ENCODE measurements at places on chromosomes 3 and 15.

- peak; percentile 14 for DNase-seq
Observed at GRCh38 chr15:83837945-83838571, 184.1 kb downstream of the ADAMTSL3 start.

- DNase-seq, result no peak
Observed at GRCh38 chr3:160748231-160748630, 7.8 kb upstream of the PPM1L start.

DNA sequence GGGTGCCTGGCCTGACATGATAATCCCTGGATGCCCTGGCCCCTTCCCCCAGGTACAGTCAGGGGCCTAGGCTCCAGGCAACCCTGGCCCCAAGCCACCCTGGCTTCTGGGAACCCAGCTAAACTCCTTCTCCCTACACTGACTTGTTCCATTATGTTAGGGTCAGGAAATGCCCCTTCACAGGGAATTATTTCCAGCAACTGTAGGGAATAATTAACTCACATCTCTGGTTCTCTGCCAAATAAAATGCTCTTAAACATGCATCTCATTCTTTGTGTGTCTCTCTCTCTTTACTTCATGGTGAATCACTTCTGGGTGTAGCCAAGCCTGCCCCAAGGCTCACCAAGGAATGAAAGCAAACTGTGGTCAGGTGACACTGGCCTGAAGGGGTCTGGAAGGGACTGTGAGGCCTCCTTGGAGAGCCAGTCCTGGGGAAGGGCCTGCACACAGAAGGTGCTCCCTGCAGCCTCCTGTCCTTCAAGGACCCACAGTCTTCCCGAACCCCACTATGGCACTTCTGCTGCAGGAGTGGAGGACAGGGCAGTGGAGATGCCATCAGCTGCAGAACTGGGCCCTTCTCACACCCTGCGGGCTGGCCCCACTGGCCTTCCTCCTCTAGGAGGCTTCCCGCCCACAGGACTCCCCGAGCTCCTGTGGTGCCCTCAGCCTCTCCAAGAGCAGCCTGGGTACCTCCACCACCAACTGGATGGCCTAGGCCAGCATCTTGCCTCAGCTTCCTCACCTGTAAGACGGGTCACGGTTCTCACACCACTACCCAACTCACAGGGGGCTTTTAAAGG, 17.6 kb downstream of the TKT start:
- DNase-seq, result no peak

GRCh38 chr3:141699897-141700296, 38.2 kb upstream of the RNF7 start:
- DNase-seq, result no peak

- no peak for DNase-seq
Observed at GRCh38 chr3:160929595-160929994, 173.6 kb downstream of the PPM1L start.

DNA sequence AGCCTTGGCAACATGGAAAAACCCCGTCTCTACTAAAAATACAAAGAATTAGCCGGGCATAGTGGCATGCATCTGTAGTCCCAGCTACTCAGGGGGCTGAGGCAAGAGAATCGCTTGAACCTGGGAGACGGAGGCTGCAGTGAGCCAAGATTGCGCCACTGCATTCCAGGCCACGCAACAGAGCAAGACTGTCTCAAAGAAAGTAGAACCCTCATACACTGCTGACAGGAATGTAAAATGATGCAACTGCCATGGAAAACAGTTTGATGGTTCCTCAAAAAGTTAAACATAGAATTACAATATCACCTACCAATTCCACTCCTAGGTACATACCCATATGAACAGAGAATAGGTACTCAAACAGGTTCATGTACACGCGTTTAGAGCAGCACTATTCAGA, 158.9 kb downstream of the TBC1D5 start:
- no peak for DNase-seq

- no peak for DNase-seq
Observed at GRCh38 chr3:152719264-152719663, 115.7 kb upstream of the P2RY1 start.

- no peak for DNase-seq
Observed at GRCh38 chr3:173622166-173622565, 224.6 kb downstream of the NLGN1 start.

DNA sequence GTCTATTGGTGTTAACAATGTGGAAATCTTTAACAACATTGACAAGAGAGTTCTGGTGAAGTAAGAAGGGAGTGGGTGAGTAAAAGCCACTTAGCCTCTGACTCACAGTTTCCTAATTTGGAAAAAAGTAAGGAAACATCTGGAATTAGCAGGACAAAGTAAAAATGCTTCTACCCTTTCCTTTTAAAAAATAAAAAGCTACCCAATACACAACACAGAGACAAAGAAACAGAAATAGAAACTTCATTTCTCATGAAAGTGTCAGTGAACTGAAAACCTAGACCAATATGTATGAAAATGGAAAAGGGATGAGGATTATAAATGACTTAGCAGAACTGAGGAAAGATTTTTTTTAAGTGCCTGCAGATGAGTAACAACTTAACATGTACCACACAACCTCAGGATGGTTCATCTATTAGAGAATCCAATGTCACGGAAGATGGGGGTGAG, 65.4 kb downstream of the SSR3 start:
- no peak for DNase-seq

- DNase-seq, result no peak
Observed at GRCh38 chr15:65334586-65335231, 30.2 kb downstream of the RNU5B-1 start.

GRCh38 chr15:49242820-49243219, 72.8 kb downstream of the GALK2 start:
- DNase-seq, result no peak

DNA sequence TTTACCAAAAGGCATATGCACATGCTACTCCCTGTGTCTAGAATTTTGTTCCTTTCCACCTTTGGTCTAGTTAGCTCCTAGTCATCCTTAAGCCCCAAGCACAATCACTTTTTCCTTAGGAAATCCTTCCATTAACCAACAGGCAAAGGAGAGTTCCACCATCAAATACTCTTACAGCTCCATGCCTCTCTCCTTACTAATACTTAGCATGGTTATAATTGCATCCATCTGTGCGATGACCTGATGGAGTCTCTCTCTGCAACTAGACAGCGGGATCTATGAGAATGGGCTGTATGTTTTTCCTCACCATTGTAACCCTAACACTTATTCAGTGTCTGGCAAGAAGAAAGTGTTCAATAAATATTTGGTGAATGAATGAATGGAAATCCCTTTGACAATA, 69.3 kb upstream of the SMAD3 start:
- no peak for DNase-seq

DNA sequence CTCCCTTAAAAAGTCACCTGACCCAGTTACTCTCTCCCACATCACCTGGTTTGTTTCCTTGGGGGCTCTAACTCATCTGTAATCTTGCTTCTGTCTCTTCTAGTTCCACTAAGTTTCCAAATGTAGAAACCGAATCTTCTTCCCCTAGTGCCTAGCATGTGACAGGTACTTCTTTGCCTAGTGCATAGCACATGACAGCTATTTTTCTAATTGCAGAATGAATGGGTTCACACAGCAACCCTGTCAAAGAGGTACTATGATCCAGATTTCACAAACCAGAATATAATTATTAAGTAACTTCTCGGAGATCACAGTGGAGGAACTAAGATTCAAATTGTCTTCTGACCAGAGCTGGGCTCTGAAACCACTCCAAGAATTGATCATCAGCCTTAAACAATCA, 7.4 kb downstream of the DPH3 start:
- no peak for DNase-seq

GRCh38 chr15:50068016-50068415, 51.0 kb downstream of the ATP8B4 start:
- DNase-seq, result no peak

DNA sequence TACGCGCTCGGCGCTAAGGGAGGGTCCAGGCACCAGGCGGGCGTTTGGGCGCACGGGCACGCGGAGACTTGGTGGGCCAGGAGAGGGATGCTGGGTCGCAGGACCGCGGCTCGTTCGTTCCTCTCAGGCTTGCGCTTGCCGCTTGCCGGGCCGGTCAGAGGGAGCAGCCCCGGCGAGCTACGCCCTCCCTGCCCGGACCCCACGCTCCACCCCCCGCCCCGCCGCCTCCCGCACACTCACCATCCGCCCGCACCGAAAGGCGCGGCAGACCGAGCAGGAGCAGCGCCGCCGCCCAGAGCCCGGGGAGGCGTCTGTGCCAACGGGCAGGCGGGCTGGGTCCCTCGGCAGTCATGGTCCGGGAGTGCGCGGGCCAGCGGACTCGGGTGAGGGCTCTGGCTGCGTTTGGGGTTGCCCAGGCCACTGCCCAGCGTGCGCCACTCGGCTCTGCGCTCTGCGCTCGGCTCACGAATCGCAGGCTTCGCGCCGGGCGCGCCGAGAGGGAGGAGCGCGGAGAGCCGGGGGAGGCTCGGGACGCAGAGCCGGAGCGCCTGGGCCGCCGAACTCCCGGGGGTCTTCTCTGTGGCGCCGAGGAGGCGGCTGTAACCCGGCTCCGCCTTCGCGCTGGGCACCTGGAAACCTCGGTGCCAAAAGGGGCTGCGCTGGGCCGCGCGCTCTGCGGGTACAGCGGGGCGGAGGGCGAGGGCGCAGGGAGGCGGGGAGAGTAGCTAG, at the start of gene SUSD5:
Gene SUSD5 (minus strand): TSS at position 365 of the 729 bp plus-strand sequence. CDS start 13 bp downstream, at position 352.
- DNase-seq, result no peak

DNA sequence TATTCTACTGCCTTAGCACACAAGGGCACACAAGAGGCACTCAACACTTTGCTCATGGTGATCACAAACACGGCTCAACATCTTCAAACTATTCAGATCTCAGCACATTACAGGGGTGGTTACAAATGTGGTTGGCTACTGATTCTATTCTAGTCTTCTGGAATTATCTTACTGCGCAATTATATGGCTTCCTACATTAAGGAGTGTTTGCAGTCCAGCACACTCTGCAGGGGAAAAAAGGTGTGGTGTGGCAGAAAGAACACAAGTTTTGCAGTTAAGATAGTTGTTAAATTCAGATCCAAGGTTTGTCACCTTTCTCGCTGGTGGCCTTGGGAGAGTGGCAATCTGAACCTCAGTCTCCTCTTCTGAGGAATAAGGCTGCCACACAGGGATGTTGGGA, 31.9 kb downstream of the IGF2BP2 start:
- no peak for DNase-seq

DNA sequence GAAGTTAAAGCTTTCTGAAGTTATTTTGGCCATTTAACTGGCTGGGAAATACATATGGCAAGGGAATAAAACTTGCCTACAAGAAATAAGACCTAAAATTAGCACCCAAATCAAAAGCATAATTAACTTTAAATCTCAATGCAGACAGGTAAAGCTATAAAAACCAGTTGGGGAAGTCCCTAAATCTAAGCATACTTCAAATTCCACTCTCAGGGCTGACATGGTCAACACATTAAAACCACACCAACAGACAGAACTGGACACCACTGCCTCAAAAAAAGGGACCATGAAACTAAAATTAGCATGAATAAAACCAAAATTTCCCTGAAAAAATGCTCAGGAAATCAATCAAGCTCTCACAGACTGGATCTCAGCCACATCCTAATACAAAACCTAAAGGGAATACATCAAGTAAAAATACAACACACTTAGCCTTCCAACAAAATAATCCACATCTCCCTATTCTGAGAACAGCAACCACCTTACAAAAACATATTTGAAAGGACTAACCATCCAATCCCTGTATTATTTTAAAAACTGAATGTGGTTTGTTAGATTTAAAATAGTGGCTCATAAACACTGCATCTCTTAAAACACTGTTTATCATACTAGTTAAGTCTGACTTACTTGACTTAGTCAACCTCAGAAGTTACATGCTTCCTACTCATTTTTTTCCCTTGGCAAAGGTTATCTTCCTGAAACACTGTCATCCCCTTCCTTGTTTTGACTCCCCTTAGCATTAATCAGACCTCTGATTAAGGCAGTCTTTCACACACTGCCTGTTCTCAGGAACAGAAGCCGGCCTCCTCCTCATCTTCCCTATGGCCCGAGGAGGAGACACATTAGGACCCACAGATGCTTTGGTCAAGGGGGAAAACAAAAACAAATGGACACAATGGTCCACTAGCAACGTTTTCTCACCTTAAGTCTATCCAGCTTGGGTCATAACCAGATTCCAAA, 8.3 kb downstream of the TRA2B start:
- no peak for DNase-seq

DNA sequence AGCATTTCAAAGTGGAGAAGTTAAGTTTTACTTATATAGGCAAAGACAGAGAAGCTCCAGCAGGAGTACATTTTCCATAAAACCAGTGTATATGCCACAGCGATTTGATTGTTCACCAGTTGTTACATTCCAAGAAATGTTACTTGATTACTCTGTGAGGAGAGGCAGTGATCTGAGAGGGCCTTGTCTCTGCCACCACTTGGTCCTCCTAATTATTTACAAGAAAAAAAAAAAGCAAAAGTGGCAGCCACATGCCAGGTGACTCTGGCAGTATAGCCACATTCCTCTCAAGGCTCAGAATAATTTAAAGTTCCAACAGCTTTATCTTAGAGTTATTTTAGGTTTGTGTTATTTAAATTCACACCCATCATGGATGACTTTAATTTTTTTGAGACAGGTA, 1077.8 kb downstream of the ZPLD1 start:
- no peak for DNase-seq

DNA sequence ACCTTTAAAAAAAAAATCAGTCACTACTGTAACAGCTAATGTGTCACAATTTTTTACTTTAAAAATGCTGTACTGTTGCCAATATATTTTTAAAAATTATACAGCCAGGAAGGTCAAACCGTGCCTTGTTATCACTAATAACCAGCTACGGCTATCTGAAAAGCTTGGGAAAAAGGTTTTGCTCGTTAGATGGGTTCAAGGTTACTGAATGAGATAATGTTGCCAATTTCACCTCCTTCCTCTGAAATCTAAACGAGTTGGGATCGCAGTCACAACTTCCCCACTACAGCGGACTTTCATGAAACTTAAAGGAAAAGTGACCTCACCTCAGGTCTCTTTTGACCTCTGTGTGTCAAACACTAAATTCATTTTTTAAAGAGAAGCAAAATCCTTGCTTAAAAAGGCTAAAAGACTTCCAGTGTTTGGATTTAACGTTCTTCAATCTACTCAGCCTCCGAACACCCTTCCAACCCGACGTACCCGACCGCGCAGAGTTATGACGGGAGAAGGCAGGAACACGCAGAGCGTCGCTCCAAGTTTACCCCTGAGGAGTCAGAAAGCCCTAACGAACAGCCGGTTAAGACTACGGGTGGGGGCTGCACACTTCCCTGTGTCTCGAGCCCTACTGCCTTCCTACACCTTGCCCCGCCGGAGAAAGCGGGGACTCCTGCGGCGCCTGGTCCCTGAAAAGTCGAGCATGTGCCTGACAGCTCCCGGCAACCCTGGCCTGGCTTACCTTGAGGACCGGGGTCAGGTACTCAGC, 860 bp downstream of the ATG3 start:
- peak; percentile 61 for DNase-seq

GRCh38 chr15:71133747-71134472, 18.6 kb downstream of the THSD4 start:
- DNase-seq, result no peak

DNA sequence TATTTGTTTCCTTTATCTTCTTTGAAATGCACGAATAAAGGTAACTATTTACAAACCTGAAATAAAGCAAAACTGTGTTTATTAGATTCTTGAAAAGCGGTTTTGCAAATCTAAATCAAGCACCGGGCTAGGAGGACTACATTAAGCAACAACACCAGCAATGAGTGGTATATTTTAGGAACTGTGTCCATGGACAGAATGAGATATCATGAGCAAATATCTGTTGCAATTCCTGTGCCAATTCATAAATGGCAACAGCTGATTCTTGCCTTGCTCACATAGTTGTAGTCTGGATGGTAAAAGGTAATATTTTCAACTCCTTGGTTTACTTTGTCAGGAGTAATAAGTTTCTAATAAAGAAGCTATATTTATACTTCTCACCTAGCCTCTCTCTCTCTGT, 403.3 kb downstream of the LPP start:
- no peak for DNase-seq

GRCh38 chr3:148642616-148643015, 55.1 kb upstream of the AGTR1 start:
- DNase-seq, result no peak
